ENCODE measurements at places on chromosomes 1 and 21.

DNA sequence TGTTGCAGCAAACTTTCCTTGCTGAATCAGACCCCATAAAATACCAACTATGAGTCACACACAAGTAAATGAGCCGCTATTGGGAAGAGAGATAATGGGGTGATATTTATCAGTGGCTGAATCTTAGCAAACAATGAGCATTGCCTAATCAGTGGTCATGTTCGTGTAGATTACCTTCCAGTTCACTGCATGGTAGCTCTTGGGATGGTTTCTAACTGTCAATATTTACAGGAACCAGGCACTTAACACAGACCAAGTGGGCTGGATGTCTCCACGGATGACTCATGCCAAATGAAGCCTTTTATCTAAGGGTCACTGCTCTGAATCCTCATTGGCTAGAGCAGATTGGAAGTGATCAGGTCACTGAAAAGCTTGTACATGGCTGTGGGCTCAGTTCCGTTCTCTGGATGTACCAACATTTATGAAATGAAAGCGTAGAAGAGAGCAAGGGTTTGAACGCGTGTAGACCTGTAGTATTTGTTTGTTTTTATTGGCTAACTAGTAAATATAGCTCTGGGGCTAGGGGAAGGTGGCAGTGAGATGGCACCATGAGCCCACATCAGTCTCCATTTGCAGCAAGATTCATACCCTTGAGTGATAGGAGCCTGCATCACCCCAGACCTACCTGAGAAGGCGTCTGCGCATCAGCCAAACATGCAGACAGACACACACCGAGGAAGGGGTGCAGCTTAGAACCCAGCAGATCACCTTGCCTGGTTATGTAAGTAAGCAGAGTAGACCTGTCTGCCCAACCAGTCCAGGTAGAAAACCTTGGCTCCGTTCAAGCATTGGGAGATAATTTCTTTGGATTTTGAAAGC lies 153.3 kb downstream of the TOMM20 start:
- peaks cover 93% of the 10 kb centered on the region for H3K4me1 ChIP-seq
- peak; percentile 100 for DNase-seq
- peak overlapping the region; percentile 99 for H3K27ac ChIP-seq
- peak overlapping the region; percentile 8 for H3K4me3 ChIP-seq
- H3K27me3 ChIP-seq = no peaks in the 10 kb centered on the region

- no peaks in the 10 kb centered on the region for H3K27me3 ChIP-seq
- H3K27ac ChIP-seq = peak overlapping the region; percentile 99
- peaks cover 13% of the 10 kb centered on the region for H3K4me1 ChIP-seq
- no peak for DNase-seq
- peaks cover 20% of the 10 kb centered on the region for H3K36me3 ChIP-seq
- H3K4me3 ChIP-seq = peak overlapping the region; percentile 100
Observed at GRCh38 chr21:41769111-41769510, 2.3 kb upstream of the RIPK4 start.

- no peaks in the 10 kb centered on the region for H3K36me3 ChIP-seq
- no peak for DNase-seq
- no peaks in the 10 kb centered on the region for H3K4me1 ChIP-seq
- no peak overlapping the region for H3K27ac ChIP-seq
- peaks cover 19% of the 10 kb centered on the region for H3K27me3 ChIP-seq
Observed at GRCh38 chr1:240991230-240991629, 365.8 kb downstream of the RGS7 start.

- no peak for DNase-seq
- peaks cover 30% of the 10 kb centered on the region for H3K27me3 ChIP-seq
- no peak overlapping the region for H3K27ac ChIP-seq
- H3K36me3 ChIP-seq = no peaks in the 10 kb centered on the region
- H3K4me1 ChIP-seq = no peaks in the 10 kb centered on the region
Observed at GRCh38 chr1:154663471-154664060, 55.6 kb upstream of the ADAR start.

- peak overlapping the region; percentile 79 for H3K4me3 ChIP-seq
- H3K4me1 ChIP-seq = peaks cover 78% of the 10 kb centered on the region
- H3K27ac ChIP-seq = peak overlapping the region; percentile 92
- H3K36me3 ChIP-seq = peaks cover 18% of the 10 kb centered on the region
- H3K27me3 ChIP-seq = no peaks in the 10 kb centered on the region
Observed at GRCh38 chr1:223712850-223713474, 623 bp downstream of the CAPN2 start.

DNA sequence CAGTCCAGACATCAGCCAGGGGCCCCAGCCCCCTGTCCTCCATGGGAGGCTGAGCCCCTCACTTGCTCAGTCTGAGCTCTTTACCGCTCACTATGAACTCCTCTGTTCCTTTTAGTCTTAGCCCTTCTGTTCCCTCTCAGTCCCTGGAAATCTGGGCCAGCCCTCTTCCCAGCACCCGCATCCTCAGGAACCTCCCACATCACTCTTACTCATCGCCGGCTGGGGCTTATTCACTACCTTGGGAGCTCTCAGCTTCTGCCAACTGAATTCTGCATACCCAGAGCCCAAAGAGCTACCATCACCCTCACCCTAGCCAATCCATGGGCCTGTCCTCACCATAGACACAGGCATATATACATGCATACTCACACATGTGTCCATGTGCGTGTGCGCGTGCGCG lies 11.5 kb downstream of the KNCN start:
- no peak overlapping the region for H3K27ac ChIP-seq
- H3K4me1 ChIP-seq = no peaks in the 10 kb centered on the region
- H3K27me3 ChIP-seq = peaks cover 2% of the 10 kb centered on the region
- H3K4me3 ChIP-seq = no peak overlapping the region
- peak; percentile 35 for DNase-seq
- H3K36me3 ChIP-seq = no peaks in the 10 kb centered on the region

DNA sequence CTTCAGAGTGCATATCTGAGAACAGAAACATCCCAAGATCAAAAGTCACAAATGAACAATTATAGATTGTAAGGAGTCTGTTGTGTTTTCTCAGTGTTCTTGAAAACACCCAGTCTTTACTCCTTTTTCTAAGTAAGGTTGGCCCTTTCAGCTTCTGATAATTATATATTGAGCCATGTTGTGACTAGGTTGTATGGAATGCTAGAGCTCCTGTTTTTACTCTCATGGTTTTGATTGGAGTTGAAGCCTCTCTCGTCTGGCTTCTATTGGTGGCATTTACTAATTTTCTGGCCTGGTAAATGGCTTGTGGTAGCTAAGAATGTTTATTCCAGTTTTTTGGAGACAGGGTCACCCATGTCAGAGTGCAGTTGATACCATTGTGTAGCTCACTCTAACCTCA lies 84.7 kb downstream of the NDUFS5 start:
- peak; percentile 84 for DNase-seq
- peak overlapping the region; percentile 75 for H3K27ac ChIP-seq
- H3K27me3 ChIP-seq = no peaks in the 10 kb centered on the region
- H3K4me3 ChIP-seq = peak overlapping the region; percentile 3
- peaks cover 61% of the 10 kb centered on the region for H3K4me1 ChIP-seq

- H3K4me3 ChIP-seq = no peak overlapping the region
- DNase-seq = no peak
- H3K27ac ChIP-seq = no peak overlapping the region
- H3K27me3 ChIP-seq = no peaks in the 10 kb centered on the region
- no peaks in the 10 kb centered on the region for H3K36me3 ChIP-seq
Observed at GRCh38 chr1:47679301-47679791, 241.5 kb downstream of the FOXD2 start.

- H3K27me3 ChIP-seq = no peaks in the 10 kb centered on the region
- H3K4me1 ChIP-seq = no peaks in the 10 kb centered on the region
- H3K36me3 ChIP-seq = no peaks in the 10 kb centered on the region
- DNase-seq = no peak
- H3K27ac ChIP-seq = no peak overlapping the region
- peak overlapping the region; percentile 44 for H3K4me3 ChIP-seq
Observed at GRCh38 chr1:190478149-190479049, 735 bp upstream of the BRINP3 start.

DNA sequence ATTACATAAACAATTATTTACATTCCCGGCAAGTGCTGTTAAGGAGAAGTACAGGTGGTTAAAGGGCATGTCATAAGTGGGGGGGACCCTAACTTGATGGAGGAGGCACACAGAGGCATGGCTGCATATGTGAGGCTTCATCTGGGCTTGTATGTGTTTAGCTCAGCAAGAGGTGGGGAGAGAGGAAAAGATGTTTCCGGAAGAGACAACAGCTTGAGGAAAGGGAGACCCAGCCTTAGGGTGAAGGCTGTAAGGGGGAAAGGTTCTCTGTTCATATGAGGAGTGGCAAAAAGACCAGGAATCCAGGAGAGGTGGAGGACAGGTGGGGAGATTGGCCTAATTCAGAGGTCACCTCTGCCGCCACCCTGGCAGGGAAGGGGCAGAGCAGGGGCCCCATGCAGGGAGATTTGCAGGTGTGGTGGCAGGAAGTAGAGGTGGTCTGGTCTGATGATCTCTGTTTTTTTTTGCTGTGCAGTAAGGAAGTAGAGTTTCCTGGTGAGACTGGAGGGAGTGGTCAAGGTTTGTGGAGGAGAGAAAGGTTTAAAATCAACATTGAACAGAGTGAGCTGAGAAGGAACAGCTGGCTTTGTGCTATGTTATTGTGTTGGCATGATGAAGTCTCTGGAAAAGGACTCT lies 9.0 kb downstream of the TRAF5 start:
- H3K4me3 ChIP-seq = no peak overlapping the region
- no peaks in the 10 kb centered on the region for H3K27me3 ChIP-seq
- peaks cover 21% of the 10 kb centered on the region for H3K4me1 ChIP-seq

All from PC-9 (cell line).